ENCODE measurements at places on chromosomes 3 and 15. TPM values are rescaled to one million over a fixed set of nuclear protein-coding genes. Genes with fewer than 3 reads are reported as not detected.

- ATAC-seq = peak; percentile 92
These were observed 10.8 kb downstream of the CRTAP start for GRCh38 chr3:33124638-33125037.

DNA sequence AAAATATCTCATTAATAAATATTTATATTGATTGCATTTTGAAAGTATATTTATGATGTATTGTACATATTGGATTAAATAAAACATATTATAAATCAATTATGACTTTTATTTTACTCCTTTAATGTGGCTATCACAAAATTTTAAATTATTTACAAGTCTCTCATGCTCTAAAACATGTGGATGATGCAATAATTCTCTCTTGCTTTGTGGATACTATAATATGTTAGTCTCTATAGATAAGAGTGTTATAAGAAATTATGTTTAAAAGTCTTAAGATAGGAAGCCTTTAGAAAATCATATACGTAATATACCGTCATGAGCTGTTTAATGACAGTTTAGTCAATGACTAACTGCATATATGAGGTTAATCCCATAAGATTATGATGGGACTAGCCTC, 547.4 kb upstream of the ALCAM start:
- no peak for ATAC-seq

DNA sequence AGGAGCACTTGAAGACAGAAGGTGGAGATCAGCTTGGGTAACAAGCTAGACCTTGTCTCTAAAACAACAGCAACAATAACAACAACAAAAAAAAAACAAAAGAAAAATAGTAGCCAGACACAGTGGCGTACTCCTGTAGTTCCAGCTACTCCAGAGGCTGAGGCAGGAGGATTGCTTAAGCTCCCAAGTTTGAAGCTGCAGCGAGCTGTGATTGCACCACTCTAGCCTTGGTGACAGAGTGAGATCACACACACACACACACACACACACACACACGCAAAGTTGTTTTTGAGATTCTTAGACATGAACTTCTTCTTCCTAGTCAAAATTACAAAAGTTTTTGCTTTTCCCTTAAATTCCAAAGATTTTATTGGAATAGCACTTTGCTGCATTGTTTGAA, 93.0 kb upstream of the IGSF10 start:
- no peak for ATAC-seq

LTK gene
- total RNA-seq = 1.9 TPM

STRIT1 gene
- not detected for total RNA-seq
